ENCODE measurements at places on chromosomes 5 and 9. TPM values are rescaled to one million over a fixed set of nuclear protein-coding genes. Genes with fewer than 3 reads are reported as not detected.
A peak's percentile ranks its signal among the peaks of the same experiment; 100 is the strongest.

Gene FAM221B
- not detected for total RNA-seq

Gene CSF2
- 1.1 TPM for total RNA-seq

Gene PCDHGC5
- total RNA-seq, result not detected

- H3K4me3 ChIP-seq, result no peak overlapping the region
- no peaks in the 10 kb centered on the region for H3K36me3 ChIP-seq
- H3K4me1 ChIP-seq, result peaks cover 5% of the 10 kb centered on the region
- peaks cover 32% of the 10 kb centered on the region for H3K27me3 ChIP-seq
- no peak overlapping the region for H3K27ac ChIP-seq
Observed at GRCh38 chr9:91900055-91900796, 49.8 kb downstream of the ROR2 start.

GRCh38 chr5:173932695-173933139, 44.6 kb downstream of the CPEB4 start:
- H3K27ac ChIP-seq, result no peak overlapping the region
- H3K4me3 ChIP-seq, result no peak overlapping the region
- H3K4me1 ChIP-seq, result no peaks in the 10 kb centered on the region
- H3K27me3 ChIP-seq, result no peaks in the 10 kb centered on the region
- peaks cover 2% of the 10 kb centered on the region for H3K36me3 ChIP-seq

- no peaks in the 10 kb centered on the region for H3K27me3 ChIP-seq
- DNase-seq, result no peak
- peaks cover 13% of the 10 kb centered on the region for H3K36me3 ChIP-seq
- peak overlapping the region; percentile 39 for H3K4me3 ChIP-seq
- H3K4me1 ChIP-seq, result peaks cover 21% of the 10 kb centered on the region
- no peak overlapping the region for H3K27ac ChIP-seq
Observed at GRCh38 chr5:115600766-115601165, 1.5 kb downstream of the TICAM2 start.

- no peak within 1 kb of the TSS for H3K27ac ChIP-seq
- H3K27me3 ChIP-seq, result no peaks in the 10 kb centered on the region
- DNase-seq, result no peak
- H3K4me3 ChIP-seq, result no peak within 1 kb of the TSS
- no peaks in the 10 kb centered on the region for H3K36me3 ChIP-seq
- no peaks in the 10 kb centered on the region for H3K4me1 ChIP-seq
Observed at GRCh38 chr5:154850255-154851062, at the start of gene FAXDC2. Gene FAXDC2 (minus strand): TSS chr5:154850603. CDS start chr5:154838178, 12,425 bp downstream.

- no peaks in the 10 kb centered on the region for H3K36me3 ChIP-seq
- no peak overlapping the region for H3K4me3 ChIP-seq
- H3K27ac ChIP-seq, result no peak overlapping the region
- H3K27me3 ChIP-seq, result no peaks in the 10 kb centered on the region
- DNase-seq, result no peak
Observed at GRCh38 chr9:1880038-1880565, 135.0 kb upstream of the SMARCA2 start.

Gene ANKRD20A1
- total RNA-seq, result not detected

Gene OR13C8
- total RNA-seq, result not detected

- no peak for DNase-seq
- H3K4me3 ChIP-seq, result no peak overlapping the region
- H3K27me3 ChIP-seq, result no peaks in the 10 kb centered on the region
- peaks cover 2% of the 10 kb centered on the region for H3K4me1 ChIP-seq
Observed at GRCh38 chr5:127943061-127943371, 140.6 kb upstream of the SLC12A2 start.

GRCh38 chr5:123414974-123415373, 8.2 kb downstream of the CEP120 start:
- H3K4me1 ChIP-seq, result peaks cover 5% of the 10 kb centered on the region
- no peak overlapping the region for H3K27ac ChIP-seq
- peaks cover 43% of the 10 kb centered on the region for H3K36me3 ChIP-seq
- no peaks in the 10 kb centered on the region for H3K27me3 ChIP-seq
- no peak for DNase-seq

GRCh38 chr9:22143799-22144625, 134.9 kb upstream of the CDKN2B start:
- peaks cover 1% of the 10 kb centered on the region for H3K36me3 ChIP-seq
- H3K4me3 ChIP-seq, result no peak overlapping the region
- peaks cover 14% of the 10 kb centered on the region for H3K4me1 ChIP-seq
- DNase-seq, result no peak
- H3K27me3 ChIP-seq, result peaks cover 53% of the 10 kb centered on the region
- H3K27ac ChIP-seq, result no peak overlapping the region

- H3K36me3 ChIP-seq, result no peaks in the 10 kb centered on the region
- H3K27me3 ChIP-seq, result peaks cover 26% of the 10 kb centered on the region
- DNase-seq, result no peak
- H3K27ac ChIP-seq, result no peak overlapping the region
Observed at GRCh38 chr9:96187151-96187555, 114.8 kb downstream of the HSD17B3 start.

DNA sequence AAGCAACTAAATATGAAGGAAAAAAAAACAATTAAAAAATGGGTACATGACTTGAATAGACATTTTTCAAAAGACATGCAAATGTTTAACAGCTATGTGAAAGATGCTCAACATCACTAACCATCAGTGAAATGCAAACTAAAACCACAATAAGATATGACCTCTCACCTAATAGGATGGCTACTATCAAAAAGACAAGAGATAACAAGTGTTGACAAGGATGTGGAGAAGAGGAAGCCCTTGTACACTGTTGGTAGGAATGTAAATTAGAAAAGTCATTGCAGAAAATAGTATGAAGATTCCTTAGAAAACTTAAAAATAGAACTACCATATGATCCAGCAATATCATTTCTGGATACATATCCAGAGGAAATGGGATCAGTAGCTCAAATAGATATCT, 324.7 kb upstream of the TLE4 start:
- no peak for DNase-seq
- H3K4me1 ChIP-seq, result no peaks in the 10 kb centered on the region
- H3K4me3 ChIP-seq, result no peak overlapping the region
- no peaks in the 10 kb centered on the region for H3K36me3 ChIP-seq

Gene CRB2
- total RNA-seq, result not detected

Gene PCDHGB6
- total RNA-seq, result 0.11 TPM

- no peak overlapping the region for H3K4me3 ChIP-seq
- H3K36me3 ChIP-seq, result no peaks in the 10 kb centered on the region
- peaks cover 2% of the 10 kb centered on the region for H3K27me3 ChIP-seq
- no peaks in the 10 kb centered on the region for H3K4me1 ChIP-seq
- no peak for DNase-seq
Observed at GRCh38 chr5:124599028-124599973, 147.1 kb downstream of the ZNF608 start.

Gene IRX1
- total RNA-seq, result not detected

DNA sequence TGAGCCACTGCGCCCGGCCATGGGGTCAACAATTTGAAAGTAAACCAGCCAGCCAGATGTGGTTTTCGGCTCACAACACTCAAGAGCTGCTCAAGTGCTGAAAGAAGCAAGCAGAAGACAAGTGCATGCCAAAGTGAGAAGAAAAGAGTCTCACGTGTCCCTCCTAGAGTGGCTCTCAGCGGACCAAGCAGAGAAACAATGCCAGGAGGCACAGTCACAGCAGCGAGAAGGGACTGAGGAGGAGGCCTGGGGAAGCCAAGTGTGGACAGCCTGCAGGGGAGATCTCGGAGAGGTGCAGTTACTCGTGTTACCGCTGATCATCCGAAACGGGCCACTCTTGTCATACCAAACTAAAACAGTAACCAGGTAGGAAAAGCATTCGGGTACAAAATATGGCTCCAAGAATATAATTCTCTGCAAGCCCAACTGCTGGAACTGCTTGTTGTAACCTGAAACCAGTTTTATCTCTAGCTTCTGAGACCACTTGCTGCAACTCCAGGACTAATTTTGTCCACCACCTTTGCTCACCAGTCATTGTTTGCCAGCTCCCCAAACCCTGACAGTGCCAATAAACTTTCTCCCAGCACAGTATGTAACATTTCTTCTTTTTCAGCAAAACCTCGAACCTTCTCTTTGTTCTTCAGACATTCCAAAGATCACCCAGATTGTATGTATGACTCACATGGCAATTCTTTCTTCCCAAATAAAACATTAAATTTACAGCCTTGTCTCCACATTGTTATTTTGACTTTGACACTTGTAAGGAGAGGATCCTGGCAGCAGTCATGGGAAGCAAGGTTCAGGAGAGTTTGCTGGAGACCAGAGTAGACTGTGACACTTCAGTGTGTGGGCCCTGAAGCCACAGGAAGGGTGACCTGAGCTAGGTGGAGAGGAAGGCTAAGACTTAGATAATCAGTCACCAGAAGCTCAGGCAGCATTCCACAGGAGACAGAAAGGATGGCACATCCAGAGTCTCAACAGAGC, 6.3 kb downstream of the SLC35D2 start:
- peak overlapping the region; percentile 66 for H3K27ac ChIP-seq
- no peak overlapping the region for H3K4me3 ChIP-seq
- no peak for DNase-seq

GRCh38 chr9:2032234-2032633, 17.1 kb downstream of the SMARCA2 start:
- peaks cover 59% of the 10 kb centered on the region for H3K36me3 ChIP-seq
- DNase-seq, result no peak
- peak overlapping the region; percentile 66 for H3K27ac ChIP-seq
- no peaks in the 10 kb centered on the region for H3K27me3 ChIP-seq

GRCh38 chr5:14301186-14301585, 158.0 kb downstream of the TRIO start:
- DNase-seq, result no peak
- no peaks in the 10 kb centered on the region for H3K4me1 ChIP-seq
- H3K27ac ChIP-seq, result no peak overlapping the region

Gene FOXE1
- not detected for total RNA-seq

- H3K27ac ChIP-seq, result no peak overlapping the region
- no peaks in the 10 kb centered on the region for H3K4me1 ChIP-seq
- no peaks in the 10 kb centered on the region for H3K27me3 ChIP-seq
- no peaks in the 10 kb centered on the region for H3K36me3 ChIP-seq
- no peak overlapping the region for H3K4me3 ChIP-seq
Observed at GRCh38 chr5:9507974-9508373, 37.9 kb downstream of the SEMA5A start.

Gene PTCD2
- total RNA-seq, result 9.8 TPM

Gene DCP2
- total RNA-seq, result 106 TPM

Gene CATSPER3
- 0.44 TPM for total RNA-seq
